ENCODE measurements at places on chromosomes 5 and 9.

DNA sequence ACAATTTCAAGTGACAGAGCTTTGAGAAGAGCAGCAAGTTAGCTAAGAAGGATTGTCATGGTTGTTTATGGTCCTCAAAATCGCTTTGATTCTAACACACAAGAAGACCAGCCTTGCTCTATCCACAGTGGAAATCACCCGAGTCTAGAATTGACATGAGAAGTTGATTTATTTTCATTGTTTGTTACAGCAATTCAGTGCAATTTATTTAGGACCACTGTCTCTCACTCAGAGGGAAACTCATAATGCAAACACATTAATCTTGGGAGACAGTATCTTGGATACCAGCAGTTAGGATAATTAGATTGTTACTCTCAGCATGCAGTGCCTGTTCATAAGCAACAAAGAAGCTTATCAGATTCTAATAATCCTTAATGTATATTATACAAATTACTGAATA, 498.9 kb downstream of the NTRK2 start:
- DNase-seq, result no peak

GRCh38 chr5:145975361-145976066, 39.1 kb downstream of the SH3RF2 start:
- DNase-seq, result no peak

GRCh38 chr5:115585265-115585664, 17.0 kb downstream of the TICAM2 start:
- no peak for DNase-seq

GRCh38 chr9:121860213-121860612, 208.8 kb downstream of the DAB2IP start:
- no peak for DNase-seq

- no peak for DNase-seq
Observed at GRCh38 chr5:180297587-180298282, 5.9 kb upstream of the MAPK9 start.

- no peak for DNase-seq
Observed at GRCh38 chr5:133267601-133268000, 215.8 kb downstream of the HSPA4 start.

DNA sequence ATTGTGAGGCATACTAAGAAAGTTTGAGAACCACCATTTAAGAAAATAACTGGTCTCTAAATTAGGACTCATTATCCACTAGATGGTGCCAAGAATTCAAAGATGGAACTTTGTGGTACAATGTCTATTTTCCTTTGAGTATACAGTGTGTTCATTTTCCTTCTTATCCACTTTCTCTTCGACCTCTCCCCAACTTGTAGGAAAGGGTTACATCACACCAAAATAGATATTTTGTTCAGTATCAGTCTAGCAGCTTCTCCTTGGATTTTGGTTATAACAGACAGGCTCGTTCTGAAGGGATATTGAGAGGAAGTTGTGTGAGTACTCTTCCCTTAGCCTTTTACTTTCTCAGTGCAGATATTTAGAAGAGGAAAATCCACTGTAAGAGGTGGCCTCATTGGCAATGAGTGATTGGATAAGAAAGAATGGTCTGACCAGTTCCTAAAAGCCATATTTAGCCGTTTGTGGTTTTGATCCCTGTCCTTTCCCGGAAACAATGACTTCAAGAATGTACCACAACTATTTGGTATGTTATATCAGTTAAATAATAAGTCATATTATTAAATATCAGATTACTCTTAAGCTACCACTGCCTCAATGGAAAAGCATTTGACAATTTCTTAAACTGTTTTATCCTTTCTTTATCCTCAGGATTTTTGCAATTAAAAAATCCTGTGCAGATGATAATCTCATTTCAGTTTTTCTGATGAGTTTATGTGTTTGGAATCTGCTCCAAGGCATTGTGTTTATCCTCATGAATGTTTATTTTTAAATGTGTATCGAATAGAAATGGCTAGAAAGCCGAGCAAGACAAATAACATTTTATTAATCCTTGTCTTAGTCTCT, 69.0 kb upstream of the GRAMD2B start:
- no peak for DNase-seq

DNA sequence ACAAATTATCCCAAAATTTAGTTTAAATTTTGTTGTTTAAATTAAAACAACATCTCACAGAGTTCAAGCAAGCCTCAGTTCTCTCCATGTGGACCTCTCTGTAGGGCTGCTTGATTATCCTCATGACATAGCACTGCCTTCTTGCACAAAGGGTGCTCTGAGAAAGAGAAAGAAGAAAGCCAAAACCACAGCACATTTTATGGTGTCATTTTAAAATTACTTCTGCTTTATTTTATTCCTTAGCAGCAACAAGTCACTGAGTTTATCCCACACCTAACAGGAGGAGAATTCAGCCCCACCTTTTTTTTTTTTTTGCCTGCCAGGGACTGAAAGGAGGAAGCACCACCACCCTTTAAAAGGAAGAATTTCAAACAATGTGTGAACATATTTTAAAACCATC, 12.8 kb upstream of the KCNV2 start:
- no peak for DNase-seq

- DNase-seq, result no peak
Observed at GRCh38 chr5:158699298-158699880, 400.3 kb downstream of the EBF1 start.

GRCh38 chr5:68178579-68178978, 37.0 kb upstream of the PIK3R1 start:
- no peak for DNase-seq

- no peak for DNase-seq
Observed at GRCh38 chr5:92907938-92908606, 672.9 kb downstream of the NR2F1-AS1 start.

DNA sequence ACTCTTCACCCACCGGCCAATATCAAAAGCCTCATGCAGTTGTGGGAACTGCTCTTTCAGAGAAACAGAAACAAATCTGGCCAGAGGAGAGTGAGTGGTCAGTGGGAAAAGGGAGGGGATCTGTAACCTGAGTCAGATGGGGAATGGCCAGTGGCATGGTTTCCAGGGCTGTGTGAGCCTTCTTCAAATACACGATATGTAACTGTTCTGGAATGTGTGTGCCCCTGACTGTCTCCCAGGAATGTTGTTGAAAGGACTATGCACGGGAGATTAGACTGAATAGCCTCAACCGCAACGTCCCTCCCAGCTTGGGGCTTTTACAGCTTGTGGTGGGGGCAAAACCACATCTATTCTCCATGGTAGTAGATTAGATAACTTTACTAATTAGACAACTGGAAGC, 60.8 kb downstream of the SH3TC2 start:
- DNase-seq, result no peak

- no peak for DNase-seq
Observed at GRCh38 chr5:1860949-1861348, 21.8 kb downstream of the IRX4 start.

- no peak for DNase-seq
Observed at GRCh38 chr5:38707352-38708210, 138.2 kb upstream of the OSMR start.

DNA sequence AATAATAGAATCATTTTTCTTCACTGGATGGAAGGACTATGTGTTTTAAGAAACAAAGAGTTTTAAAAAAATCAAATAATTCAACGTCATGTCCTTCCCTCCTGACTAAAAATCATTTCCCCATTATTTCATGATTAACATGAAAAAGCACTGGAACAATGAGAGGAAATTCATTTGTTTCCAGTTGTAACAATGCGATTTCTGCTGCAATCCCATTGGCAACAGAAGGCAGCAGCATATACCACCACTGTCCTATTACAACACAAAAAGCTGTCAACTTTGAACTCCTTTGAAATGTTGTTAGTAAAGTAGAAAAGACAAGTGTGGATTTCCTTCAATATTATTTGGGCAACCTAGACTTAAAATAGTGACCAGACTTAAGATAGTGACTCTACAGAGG, 3.1 kb downstream of the C5orf63 start:
- DNase-seq, result no peak

- no peak for DNase-seq
Observed at GRCh38 chr9:86354818-86355309, 654 bp upstream of the TUT7 start.

DNA sequence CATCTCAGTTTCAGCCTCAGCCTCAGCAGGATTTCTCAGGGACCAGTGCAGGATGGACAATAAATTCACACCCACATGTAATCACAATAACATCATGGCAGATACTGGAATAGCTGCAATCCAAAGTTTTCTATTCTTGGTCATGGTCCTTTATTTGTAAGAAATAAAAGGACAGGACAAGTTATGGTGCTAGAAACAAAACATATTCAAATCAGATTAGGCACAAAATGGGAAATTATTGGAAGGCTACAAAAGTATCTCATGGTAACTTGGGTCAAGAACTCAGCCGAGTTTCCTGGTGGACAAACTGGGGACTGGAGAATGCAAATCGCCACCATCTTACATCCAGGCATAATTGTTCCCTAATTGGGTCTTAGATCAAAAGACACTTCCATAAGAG, 1768.2 kb upstream of the WWC1 start:
- no peak for DNase-seq

- no peak for DNase-seq
Observed at GRCh38 chr5:97000391-97000790, 64.5 kb downstream of the LNPEP start.

DNA sequence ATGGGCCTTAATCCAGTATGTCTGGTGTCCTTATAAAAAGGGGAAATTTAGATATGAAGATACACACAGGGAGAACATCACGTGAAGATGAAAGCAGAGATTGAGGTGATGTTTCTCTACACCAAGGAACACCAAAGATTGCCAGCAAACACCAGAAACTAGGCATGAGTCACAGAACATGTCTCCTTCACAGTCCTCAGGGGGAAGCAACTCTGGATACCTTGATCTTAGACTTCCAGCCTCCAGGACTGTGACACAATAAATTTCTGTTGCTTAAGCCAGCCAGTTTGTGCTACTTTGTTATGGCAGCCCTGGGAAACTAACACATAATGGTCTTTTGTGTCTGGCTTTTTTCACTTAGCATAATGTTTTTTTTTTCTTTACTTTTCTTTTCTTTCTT, 41.2 kb upstream of the STRBP start:
- DNase-seq, result no peak

DNA sequence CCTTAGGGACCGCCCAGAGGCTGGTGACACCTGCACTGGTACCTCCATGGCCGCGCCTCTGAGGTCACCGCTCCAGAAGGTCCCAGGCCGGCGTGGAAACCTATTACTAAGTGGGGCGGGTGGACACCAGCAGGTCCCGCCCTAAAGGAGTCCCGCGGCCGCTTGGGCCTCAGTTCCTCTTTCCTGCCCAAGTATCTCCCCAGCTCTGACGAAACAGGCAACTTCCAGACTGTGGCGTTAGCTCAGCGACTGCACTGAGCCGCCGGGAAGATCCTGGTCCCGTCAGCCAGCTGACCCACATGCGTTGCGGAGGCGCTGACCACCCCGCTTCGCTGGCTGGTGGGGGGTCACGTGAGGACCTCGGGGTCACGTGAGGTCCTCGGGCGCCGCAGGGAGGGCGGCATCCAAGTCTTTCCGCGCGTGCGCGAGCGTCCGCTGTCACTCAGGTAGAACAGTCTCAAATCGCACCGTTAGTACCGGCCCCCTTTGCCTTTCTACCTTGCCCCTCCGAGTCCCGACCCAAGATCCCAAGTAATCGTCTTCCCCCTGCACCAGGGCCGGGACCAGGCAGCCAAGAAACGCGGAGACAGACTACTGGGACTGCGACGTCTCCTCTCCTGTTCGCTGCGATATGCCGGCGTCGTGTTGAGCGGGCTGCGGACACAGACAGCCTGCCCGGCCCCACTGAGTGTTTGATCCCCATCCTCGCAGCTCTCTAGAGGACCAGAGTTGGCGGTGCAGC, 53.7 kb upstream of the KDM4C start:
- peak; percentile 58 for DNase-seq

GRCh38 chr9:89842267-89842768, 237.5 kb downstream of the GADD45G start:
- DNase-seq, result no peak

GRCh38 chr5:80761176-80761575, 106.4 kb upstream of the DHFR start:
- no peak for DNase-seq

GRCh38 chr9:134597041-134597913, 44.3 kb upstream of the COL5A1 start:
- DNase-seq, result no peak

DNA sequence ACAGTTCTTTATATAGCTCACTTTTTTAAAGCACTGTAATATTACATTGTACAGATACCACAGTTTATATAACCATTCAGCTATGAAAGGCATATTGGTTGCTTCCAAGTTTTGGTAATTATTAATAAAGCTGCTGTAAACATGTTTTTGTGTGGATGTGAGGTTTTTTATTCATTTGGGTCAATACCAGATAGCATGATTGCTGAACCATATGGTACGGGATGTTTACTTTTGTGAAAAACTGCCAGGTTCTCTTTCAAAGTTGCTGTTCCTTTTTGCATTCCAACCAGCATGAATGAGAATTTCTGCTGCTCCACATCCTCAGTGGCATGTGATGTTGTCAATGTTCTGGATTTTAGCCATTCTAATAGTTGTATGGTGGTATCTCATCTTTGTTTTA, 439.6 kb upstream of the NMUR2 start:
- DNase-seq, result no peak

GRCh38 chr9:76415731-76416130, 21.5 kb upstream of the RFK start:
- DNase-seq, result no peak

GRCh38 chr9:131840220-131840619, 100.3 kb upstream of the RAPGEF1 start:
- no peak for DNase-seq

GRCh38 chr9:70094747-70095146, 51.1 kb downstream of the MAMDC2 start:
- DNase-seq, result no peak

DNA sequence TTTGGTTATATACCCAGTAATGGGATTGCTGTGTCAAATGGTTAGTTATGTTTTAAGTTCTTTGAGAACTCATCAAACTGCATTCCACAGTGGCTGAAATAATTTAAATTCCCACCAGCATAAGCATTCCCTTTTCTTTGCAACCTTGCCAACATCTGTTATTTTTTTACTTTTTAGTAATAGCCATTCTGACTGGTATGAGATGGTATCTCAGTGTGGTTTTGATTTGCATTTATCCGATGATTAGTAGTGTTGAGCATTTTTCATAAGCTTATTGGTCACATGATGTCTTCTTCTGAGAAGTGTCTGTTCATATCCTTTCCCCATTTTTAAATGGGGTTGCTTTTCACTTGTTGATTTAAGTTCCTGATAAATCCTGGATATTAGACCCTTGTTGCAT, 435.7 kb upstream of the RIOK2 start:
- no peak for DNase-seq
